Upper lobe of left lung (tissue), 6 donors: ENCODE measurements at places on chromosomes 5 and 9. TPM values are rescaled to one million over a fixed set of nuclear protein-coding genes. Genes with fewer than 3 reads are reported as not detected.

BRD8 gene
- total RNA-seq = 47.5 TPM

CDH10 gene
- 0.78 TPM for total RNA-seq

CORO2A gene
- 16.4 TPM for total RNA-seq

CTXN3 gene
- not detected for total RNA-seq

SPINK1 gene
- total RNA-seq = not detected

ANGPTL2 gene
- 6.7 TPM for total RNA-seq

SLC45A2 gene
- total RNA-seq = not detected

MZB1 gene
- 22.1 TPM for total RNA-seq

RLN2 gene
- total RNA-seq = not detected

EXD3 gene
- total RNA-seq = 12.3 TPM

HSPB3 gene
- 0.44 TPM for total RNA-seq

OTP gene
- not detected for total RNA-seq

STK32A gene
- 3.5 TPM for total RNA-seq

PCDHGA3 gene
- 2.1 TPM for total RNA-seq

MARCOL gene
- total RNA-seq = not detected

CNTLN gene
- total RNA-seq = 19.2 TPM

ARID3C gene
- not detected for total RNA-seq

SPATA31E1 gene
- not detected for total RNA-seq

CSNK1G3 gene
- total RNA-seq = 37.5 TPM

NTNG2 gene
- 2.9 TPM for total RNA-seq

BTNL3 gene
- not detected for total RNA-seq

FAM151B gene
- total RNA-seq = 0.78 TPM

TLE1 gene
- total RNA-seq = 17.3 TPM

ZNF354C gene
- total RNA-seq = 6.8 TPM

CDH12 gene
- not detected for total RNA-seq

WNK2 gene
- total RNA-seq = 11.0 TPM

C1QTNF3 gene
- 3.2 TPM for total RNA-seq

SLC6A7 gene
- total RNA-seq = not detected

THBS4 gene
- 2.6 TPM for total RNA-seq

QRFP gene
- total RNA-seq = not detected

MEGF10 gene
- not detected for total RNA-seq

NUTM2F gene
- not detected for total RNA-seq

AMBP gene
- total RNA-seq = 3.1 TPM

PCDHGA4 gene
- total RNA-seq = 2.1 TPM

SHOC1 gene
- not detected for total RNA-seq

GHR gene
- total RNA-seq = 5.0 TPM

DOCK8 gene
- 103 TPM for total RNA-seq

AHRR gene
- total RNA-seq = 6.3 TPM

AFAP1L1 gene
- 15.1 TPM for total RNA-seq

GKAP1 gene
- total RNA-seq = 5.2 TPM

GPBP1 gene
- 109 TPM for total RNA-seq

BTNL8 gene
- total RNA-seq = 10.0 TPM

SLC25A48 gene
- not detected for total RNA-seq

MORN5 gene
- total RNA-seq = 4.9 TPM

GALNT12 gene
- 26.0 TPM for total RNA-seq

PCDHB10 gene
- total RNA-seq = 1.6 TPM

PCDHB15 gene
- 2.0 TPM for total RNA-seq

CCNO gene
- total RNA-seq = 2.4 TPM

MEIKIN gene
- total RNA-seq = not detected

GPR150 gene
- total RNA-seq = 0.74 TPM

SLC34A3 gene
- not detected for total RNA-seq

TNFSF15 gene
- total RNA-seq = 1.4 TPM

GRM6 gene
- not detected for total RNA-seq

SH3RF2 gene
- total RNA-seq = 9.2 TPM

BAAT gene
- not detected for total RNA-seq

PTGS1 gene
- 7.3 TPM for total RNA-seq
